Nephron progenitor cell (in vitro differentiated cells): ENCODE measurements at places on chromosomes 11 and 22.

- DNase-seq, result peak; percentile 67
Measured at GRCh38 chr22:46803031-46803880, 40.8 kb downstream of the TBC1D22A start.

GRCh38 chr11:103358251-103358650 lies 249.0 kb downstream of the DYNC2H1 start:
- DNase-seq, result no peak

- peak; percentile 85 for DNase-seq
Measured at GRCh38 chr11:104164028-104164520, at the start of gene PDGFD. Gene PDGFD, minus strand, starts transcription at chr11:104164147.

GRCh38 chr11:77660947-77661346 lies 23.4 kb upstream of the CLNS1A start:
- DNase-seq, result no peak

DNA sequence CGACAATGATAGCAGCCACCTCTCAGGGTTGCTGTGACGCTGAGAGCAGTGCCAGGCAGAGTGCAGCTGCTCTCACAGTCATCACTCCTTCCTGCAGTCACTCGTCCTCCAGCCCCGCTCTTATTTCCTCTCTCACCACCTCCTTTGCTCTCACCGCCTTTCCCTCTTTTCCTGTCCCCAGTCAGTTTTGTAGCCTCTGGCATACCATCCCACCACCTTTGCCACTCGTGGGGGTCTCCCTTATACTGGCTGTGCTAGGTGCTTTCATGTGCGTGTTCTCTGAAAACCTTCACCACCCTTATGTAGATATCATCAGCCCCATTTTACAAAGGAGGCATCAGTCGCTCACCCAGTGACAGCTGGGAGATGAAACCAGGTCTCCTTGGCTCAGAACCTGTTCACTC lies 19.3 kb upstream of the ST3GAL4 start:
- no peak for DNase-seq

GRCh38 chr11:69635804-69636511 lies 5.0 kb upstream of the CCND1 start:
- no peak for DNase-seq

- no peak for DNase-seq
Measured at GRCh38 chr22:42820045-42820763, 36.9 kb downstream of the ARFGAP3 start.

DNA sequence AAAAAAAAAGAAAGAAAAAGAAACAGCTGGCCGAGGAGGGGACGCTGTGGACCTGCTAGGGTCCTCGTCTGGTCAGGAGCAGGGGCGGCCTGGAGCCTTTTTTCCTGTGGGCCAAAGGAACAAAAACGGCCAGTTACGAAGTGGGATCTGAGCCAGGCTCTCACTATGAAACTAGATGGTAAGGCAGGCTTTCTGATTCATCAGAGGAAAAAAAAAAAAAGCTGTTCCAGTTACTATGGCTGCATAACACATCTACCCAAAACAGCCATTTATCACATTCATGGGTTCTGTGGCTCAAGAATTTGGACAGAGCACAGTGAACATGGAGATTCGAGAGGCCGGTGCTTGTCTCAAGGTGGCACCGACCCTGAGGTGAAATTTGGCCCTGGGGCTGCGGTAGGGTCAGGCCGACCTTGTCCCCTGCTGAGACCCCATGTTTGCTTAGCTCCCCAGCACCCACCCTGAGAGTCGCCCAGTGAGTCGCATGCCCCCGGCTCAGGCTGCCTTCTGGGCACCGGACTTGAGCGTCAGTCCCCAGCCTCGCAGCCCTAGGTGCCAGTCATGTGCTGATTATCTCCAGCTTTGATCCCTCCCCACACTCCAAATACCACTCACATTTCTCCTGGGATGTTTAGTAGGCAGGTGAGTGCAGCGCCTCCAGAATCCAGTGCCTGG lies 34.2 kb downstream of the MRGPRD start:
- DNase-seq, result no peak

GRCh38 chr11:1422481-1422880 lies 32.7 kb downstream of the BRSK2 start:
- peak; percentile 50 for DNase-seq

GRCh38 chr22:23305922-23306374 lies 125.6 kb downstream of the BCR start:
- no peak for DNase-seq

DNA sequence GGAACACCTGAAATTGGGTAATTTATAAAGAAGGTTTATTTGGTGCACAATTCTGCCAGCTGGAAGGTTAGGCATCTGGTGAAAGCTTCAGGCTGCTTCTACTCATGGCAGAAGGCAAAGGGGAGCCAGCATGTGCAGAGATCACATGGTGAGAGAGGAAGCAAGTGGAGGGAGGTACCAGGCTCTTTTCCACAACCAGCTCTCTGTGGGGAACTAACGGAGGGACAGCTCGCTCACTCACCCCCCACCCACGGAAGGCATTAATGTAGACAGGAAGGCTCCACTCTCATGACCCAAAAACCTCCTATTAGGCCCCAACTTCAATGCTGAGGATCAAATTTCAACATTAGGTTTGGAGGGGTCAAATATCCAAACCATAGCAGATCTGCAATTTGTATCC lies 75.6 kb upstream of the ARHGAP32 start:
- no peak for DNase-seq

DNA sequence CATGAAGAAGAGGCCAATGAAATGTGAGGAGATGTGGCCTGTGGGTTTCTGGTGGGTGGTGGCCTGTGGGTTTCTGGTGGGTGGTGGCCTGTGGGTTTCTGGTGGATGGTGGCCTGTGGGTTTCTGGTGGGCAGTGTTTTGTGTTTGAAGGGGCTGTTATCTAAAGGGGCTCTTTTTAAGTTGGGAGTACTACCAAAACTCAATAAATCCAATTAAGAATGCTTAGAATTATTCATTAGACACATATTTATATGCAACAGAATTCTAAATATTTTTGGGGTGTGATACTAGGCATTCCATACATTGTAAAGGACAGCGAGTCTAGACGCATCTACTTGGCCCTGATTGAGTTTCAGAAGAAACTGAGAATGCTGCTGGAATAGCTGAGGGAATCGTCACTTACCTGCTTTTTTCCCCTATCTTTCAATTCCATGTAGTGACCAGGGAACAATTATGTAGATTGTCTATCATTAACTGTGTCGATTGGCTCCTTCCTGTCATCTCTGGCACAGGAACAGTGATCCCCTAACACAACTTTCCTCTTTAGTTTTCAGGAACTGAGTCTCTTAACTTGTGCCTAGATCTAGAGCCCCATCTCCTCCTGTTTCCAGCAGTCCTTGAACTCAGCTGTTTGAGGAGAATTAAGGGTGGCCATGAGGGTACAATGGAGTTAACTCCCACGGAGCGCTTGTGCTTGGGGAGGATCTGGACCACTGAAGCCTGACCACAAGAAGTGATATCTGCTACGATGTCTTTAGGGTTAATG lies 37.3 kb upstream of the TOP3B start:
- DNase-seq, result no peak

GRCh38 chr11:68721075-68721474 lies 30.2 kb downstream of the TESMIN start:
- no peak for DNase-seq

GRCh38 chr11:2811206-2812091 lies 74.1 kb downstream of the CDKN1C start:
- peak; percentile 2 for DNase-seq

- no peak for DNase-seq
Measured at GRCh38 chr11:29171360-29171950, 845.4 kb downstream of the KCNA4 start.

DNA sequence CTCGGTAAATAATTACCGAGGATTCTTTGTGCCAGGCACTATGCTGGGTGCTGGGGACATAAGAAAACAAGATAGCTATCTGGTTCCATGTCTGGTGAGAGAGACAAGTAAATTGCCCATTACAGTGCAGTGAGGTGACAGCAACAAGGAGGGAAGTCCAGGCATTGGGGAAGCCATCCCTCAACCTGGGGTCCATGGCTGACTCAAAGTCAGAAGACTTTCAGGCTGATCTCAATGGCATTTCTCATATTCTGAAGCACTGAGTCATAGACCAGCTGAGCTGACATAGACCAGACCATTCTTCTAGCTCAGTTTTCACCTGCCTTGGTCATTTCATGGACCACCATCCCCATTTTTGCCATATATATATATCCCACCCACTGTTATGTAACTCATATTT lies 158.8 kb downstream of the TTC17 start:
- DNase-seq, result no peak

- DNase-seq, result no peak
Measured at GRCh38 chr11:113249491-113249763, 65.0 kb upstream of the TTC12 start.

DNA sequence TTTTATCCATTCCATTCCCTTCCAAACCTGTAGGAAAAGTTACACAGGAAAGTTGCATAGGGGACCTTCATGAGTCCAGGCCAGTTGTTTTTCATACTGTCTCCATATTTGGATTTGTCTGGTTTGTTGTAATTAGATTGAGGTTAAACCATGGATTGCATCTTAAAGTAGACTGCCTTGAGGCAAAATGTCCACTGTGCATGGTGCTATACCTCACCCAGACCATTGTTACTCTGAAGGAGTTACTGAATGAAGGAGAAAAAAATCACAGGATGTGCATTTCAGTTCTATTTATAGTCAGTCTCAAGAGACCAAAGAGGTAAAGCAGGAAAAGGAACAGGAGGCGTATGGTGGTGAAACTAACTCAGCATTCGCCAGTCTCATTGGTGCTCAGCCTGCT lies 29.6 kb upstream of the L3MBTL2 start:
- no peak for DNase-seq

- no peak for DNase-seq
Measured at GRCh38 chr11:91158891-91159537, 936.2 kb upstream of the CHORDC1 start.

DNA sequence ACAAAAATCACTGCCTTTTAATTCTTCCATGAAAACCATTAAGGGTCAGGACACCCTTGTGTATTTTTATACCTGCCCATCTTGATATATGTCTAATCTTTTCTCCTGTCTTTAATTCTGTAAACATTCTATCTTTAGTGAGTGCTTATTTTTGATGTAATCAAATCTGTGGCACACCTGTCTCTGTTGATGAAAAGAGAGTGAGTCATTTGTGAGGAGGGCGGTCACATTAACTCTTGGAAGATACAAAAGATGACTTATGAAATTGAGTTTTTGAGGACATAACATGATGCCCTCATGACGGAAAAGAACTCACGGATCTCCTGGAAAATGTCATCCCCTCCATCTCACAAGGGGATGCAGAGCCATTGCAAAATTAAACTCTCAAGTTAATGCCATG lies 206.5 kb upstream of the PGR start:
- no peak for DNase-seq

DNA sequence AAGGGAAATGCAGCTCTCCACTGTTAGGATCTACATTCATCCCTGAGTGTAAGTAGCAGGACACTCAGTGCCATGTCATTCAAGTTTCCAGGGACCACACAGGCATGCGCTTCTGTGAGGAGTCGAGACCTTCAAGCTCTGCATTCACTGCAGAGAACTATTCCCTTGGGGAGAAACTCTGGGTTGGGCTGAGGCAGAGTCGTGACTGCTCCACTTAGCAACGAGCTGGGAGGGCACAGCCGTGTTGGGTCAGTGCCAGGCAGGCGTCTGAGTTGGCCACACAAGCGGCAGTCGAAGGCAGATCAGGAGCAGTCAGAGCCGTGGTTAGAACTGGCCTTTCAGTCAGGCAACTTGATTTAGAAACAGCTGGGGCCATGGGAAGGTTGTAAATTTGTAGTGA lies 14.7 kb downstream of the MPEG1 start:
- DNase-seq, result no peak

- DNase-seq, result no peak
Measured at GRCh38 chr22:47796128-47796908, 1033.9 kb downstream of the TBC1D22A start.

GRCh38 chr11:92875473-92875872 lies 94.0 kb upstream of the MTNR1B start:
- no peak for DNase-seq

DNA sequence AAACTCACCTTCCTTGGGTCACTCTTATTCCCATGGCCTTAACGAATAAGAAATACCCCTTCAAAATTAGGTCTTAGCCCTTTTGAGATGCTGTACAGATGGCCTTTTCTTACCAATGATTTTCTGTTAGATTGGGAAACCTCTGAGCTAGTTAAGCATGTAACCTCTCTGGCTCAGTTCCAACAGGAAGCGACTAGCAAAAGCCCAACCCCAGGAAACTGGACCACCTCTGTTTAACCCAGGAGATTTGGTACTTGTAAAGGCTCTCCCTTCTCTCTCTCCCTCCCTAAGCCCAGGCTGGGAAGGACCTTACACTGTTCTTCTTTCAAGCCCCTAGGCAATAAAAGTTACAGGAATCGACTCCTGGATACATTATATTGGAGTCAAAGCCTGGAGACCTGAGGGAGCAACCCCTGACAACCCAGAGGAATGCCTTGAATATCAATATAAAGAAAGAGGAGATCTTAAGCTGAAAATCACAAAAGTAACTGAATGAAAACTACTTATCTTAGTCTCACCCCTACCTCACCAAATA lies 11.7 kb downstream of the APIP start:
- DNase-seq, result no peak

- DNase-seq, result peak; percentile 1
Measured at GRCh38 chr11:1234054-1234720, 11.3 kb downstream of the MUC5B start.

- DNase-seq, result no peak
Measured at GRCh38 chr22:35601743-35602615, 15.2 kb downstream of the MB start.

DNA sequence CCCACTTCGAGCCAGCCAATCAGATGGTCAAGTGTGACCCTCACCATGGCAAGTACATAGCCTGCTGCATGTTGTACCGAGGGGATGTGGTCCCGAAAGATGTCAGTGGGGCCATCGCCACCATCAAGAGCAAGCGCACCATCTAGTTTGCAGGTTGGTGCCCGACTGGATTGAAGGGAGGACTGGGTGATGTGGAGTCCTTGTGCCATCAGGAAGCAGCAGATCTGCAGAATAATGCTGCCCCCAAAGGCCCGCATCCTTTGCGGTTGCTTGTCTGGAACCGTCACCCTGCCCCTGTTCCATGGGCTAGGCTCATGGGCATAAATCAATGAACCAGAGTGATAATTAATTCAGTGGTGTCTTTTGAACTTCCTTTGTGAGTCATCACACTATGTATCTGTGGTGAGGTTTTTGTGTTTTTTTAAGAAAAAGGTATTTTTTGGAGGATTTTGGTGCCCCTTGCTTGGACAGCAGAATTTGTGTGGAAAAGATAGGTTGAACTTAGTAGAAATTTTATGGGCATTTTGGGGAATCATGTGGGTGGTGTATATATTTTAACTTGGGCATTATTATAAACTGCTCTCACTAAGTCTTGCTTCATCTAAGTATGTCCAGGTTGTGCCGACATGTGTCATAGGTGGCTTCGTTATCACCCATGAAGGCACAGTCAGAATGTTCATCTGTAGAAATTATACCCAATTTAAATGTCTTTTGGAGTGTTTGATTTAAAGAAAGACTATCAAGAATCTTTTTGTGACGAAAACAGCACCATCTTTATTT lies 22.3 kb downstream of the LRRC74B start:
- no peak for DNase-seq

GRCh38 chr11:16193897-16194381 lies 162.4 kb downstream of the SOX6 start:
- DNase-seq, result no peak

GRCh38 chr11:88474655-88475054 lies 137.1 kb upstream of the CTSC start:
- no peak for DNase-seq
